ENCODE measurements at places on chromosomes 5 and 9.

GRCh38 chr9:9920425-9921060, 692.3 kb downstream of the PTPRD start:
- no peak for DNase-seq

- no peak for DNase-seq
Observed at GRCh38 chr9:72353455-72354116, 11.4 kb downstream of the ZFAND5 start.

DNA sequence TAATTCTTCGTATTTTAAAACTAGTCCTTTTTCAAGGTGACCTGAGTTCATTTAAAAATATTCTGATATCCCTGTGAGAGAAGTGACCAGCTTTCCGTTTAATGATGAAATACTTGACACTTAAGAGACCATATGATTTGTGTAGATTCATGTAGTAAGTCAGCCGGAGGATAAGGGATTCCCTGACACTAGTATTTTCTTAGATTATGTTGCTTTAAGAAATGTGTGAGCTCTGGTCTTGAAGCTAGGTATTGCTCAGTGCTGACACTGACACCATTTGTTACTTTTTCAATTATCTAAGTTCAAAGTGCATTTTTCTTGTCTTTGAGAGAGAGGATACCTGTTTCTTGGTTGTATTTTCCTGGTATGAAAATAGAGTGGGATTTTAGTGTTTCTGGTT, 4.2 kb downstream of the NIPBL start:
- DNase-seq: no peak

DNA sequence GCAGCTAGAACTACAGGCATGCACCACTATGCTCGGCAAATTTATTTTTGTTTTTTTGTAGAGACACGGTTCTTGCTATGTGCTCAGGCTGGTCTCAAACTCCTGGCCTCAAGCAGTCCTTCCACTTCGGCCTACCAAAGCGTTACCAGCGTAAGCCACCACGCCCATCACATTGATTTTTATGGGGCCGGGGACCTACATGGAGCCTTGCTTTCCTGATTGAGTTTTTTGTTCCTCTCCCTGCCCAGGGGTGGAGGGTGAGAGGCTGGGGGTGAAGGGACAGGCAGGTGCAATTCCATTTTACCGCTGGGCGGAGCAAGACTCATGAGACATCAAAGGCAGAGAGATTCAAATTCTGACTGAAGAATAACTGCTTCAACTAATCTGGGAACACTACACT, 1.9 kb downstream of the ALDH1B1 start:
- no peak for DNase-seq

DNA sequence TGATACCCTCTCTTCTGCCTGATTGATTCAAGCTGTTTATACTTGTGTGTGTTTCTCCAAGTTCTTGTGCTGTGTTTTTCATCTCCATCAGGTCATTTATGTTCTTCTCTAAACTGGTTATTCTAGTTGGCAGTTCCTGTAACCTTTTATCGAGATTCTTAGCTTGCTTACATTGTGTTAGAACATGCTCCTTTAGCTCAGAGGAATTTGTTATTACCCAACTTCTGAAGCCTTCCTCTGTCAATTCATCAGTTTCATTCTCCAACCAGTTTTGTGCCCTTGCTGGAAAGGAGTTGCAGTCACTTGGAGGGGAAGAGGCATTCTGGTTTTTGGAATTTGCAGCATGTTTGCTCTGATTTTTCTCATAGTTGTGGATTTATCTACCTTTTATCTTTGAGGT, 126.2 kb upstream of the FTMT start:
- DNase-seq: peak; percentile 3

DNA sequence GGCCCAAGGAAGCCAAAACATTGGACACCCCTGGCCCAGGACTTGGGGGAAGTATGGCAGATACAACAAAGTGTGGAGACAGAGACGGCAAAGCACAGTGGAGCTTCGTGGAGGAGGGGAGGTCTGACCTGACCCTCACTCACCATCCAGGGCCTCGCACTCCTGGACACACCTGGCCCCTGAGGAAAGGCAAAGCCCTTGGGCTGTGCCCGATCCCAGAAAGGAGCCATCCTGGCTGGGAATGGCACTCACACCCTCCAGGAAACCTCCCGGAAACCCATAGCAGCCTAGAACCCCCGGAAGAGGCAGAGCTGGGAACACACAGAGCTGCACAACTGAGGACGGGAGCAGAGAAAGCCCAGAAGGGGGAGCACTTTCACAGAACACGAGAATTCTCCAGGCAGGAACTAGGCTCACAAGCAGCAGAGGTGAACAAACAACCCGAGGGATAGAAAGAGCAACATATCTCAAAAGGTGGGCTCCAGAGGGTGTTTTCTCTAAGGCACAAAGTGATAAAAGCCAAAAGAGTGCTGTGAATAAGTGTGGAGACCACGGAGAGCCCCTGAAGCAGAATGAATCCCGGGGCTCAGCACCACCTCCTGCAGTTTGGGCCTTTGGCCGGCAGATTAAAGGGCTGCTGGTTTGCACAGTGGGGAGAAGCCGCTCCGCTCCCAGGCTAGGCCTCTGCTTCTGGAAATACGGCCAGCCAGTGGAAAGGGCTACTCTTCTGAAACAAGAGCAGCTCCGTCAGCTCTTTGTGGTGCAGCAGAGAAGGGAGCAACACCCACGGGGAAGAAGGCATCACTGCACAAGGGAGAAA, 108.2 kb downstream of the UBE2R2 start:
- peak; percentile 57 for DNase-seq

- no peak for DNase-seq
Observed at GRCh38 chr9:108382310-108382709, 473.5 kb downstream of the ACTL7B start.

GRCh38 chr9:9942764-9943424, 669.9 kb downstream of the PTPRD start:
- peak; percentile 47 for DNase-seq

DNA sequence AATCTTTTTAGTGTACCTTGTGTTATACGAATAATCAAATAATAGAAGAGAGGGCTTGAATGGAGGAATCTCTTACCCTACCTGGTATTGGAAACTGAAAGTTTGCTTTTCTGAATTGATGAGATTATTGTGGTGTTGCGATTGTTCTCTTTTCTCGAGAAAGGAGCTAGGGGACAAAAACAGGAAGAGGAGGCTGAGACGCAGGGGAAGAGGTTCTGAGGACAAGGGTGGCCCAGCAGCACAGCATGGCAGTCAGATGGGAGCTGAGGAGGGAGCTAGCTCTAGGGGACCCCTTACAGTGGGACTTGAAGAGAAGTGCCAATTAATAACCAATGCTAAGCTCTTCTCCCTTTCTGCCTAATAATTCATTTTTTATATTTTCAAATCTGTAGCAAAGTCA, 183.3 kb upstream of the DMAC1 start:
- no peak for DNase-seq

GRCh38 chr9:36316611-36317317, 58.5 kb upstream of the GNE start:
- no peak for DNase-seq

GRCh38 chr5:179621551-179622214, 1.8 kb downstream of the HNRNPH1 start:
- no peak for DNase-seq
